ENCODE measurements at places on chromosomes 12 and 14.

DNA sequence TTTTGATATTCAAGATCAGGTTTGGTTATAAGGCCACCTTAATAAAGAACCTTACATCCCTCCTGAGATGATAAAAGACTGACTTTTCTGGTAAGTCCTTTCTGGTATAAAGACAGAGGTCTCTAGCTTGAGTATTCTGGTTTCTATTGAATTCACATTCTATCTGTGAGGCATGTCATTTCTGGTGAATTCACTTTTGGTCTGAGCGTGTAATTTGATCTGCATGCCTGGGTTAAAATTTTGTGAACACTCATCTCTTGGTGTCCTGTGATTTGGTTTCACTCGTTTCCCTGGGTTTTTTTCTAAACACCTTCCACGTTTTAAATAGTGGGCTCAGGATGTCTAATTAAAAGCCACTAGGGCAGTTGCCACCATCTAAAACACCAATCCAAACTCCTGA is 12.2 kb downstream of the EIF5 start:
- no peak for DNase-seq

DNA sequence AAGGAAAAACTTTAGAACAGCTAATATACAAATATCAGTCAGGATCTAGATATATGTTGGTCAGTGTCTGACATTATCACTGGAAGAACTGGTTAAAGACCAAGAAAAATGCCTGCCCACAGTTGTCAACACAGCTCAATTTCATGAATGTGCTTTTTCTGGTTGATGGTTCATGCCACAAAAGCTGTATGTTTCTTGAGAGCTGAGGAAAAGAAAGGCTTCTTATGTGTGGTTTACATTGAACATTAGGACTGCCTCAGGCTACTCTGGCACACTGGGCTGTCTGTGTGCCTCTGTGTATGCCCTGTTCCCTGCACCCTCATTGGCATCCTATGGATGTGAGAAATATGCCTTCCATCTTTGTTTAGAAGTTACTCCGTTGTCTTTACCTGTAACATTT is 218.8 kb upstream of the RGS6 start:
- DNase-seq: no peak

DNA sequence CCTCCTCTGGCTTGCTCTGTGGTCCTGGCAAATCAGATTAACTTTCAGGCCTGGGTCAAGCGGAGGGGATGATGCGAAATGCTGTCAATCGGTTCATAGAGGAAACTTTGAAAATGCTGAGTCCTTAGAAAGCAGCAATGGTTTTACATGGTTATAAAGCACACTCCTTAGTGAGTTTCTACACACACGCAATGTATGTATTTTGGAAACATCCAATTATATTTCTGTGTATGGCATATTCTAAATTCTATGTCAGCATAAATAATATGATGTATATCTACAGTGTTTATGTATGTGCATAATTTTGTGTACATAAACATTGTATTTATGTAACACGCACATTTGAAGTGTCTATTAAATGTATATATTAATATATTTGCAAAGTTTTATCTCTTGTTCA is 118.0 kb upstream of the ARID2 start:
- DNase-seq: no peak

- DNase-seq: no peak
Measured at GRCh38 chr12:105396983-105397382, 66.5 kb downstream of the C12orf75 start.

DNA sequence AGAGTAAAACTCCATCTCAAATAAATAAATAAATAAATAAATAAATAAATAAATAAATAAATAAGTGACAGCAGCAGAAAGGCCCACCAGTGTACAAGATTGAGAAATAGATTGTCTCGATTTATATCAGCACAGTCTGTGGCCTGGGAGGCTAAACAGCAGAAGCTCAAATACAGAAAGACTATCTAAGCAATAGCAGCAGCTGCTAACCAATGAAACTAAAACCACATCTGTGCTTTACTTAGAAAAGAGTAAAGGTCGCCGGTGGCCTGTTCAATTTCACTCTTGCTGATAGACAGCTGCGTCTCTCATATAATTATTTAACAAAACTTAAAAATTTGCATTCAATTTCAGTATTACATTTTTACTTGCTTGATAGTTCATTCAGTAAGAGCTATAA is 325.7 kb downstream of the CEP128 start:
- no peak for DNase-seq

DNA sequence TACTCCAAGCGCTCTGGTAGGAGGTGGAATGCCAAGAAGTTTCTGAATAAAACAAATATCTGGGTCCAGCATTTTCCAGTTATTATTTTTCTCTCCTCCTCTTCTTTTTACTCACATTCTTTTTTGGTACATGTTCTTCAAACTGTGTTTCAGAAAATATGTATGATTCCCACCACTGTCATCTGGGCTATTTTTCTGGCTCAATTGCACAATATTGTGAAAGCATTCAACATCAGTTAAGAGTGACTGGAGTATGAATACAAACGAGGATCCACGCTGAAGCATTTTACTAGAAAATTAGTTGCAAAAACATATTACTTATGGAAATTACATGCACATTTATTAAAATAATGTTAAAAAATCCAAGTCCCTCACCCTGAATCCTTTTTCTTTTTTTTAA is 61.5 kb downstream of the KCNMB4 start:
- no peak for DNase-seq

GRCh38 chr12:15752785-15753184 is 36.4 kb downstream of the EPS8 start:
- DNase-seq: no peak

GRCh38 chr14:42391146-42391834 is 784.6 kb downstream of the LRFN5 start:
- no peak for DNase-seq

DNA sequence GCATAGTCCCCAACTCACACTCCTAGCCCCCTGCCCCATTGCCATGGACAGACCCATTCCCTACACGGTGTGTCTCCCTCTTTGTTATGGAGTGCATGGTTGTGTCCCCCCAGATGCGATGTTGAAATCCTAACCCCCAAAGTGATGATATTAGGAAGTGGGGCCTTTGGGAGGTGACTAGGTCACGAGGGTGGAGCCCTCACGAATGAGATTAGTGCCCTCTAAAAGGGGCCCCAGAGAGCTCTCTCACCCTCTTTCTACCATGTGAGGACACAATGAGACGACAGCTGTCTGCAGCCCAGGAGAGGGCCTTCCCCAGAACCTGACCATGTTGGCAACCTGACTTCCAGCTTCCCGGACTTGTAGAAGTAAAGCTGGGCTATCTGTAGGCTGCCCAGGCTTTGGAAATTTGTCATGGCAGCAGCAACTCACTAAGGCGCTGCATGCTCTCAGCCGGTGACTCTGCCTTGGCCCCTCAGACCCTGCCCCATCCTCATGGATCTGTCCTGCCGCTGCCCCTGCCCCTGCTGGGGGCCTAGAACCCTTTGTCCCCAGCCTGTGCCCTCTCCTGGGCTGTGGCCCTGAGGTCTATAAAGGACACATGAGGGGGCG is 318.1 kb upstream of the RTL1 start:
- DNase-seq: no peak

DNA sequence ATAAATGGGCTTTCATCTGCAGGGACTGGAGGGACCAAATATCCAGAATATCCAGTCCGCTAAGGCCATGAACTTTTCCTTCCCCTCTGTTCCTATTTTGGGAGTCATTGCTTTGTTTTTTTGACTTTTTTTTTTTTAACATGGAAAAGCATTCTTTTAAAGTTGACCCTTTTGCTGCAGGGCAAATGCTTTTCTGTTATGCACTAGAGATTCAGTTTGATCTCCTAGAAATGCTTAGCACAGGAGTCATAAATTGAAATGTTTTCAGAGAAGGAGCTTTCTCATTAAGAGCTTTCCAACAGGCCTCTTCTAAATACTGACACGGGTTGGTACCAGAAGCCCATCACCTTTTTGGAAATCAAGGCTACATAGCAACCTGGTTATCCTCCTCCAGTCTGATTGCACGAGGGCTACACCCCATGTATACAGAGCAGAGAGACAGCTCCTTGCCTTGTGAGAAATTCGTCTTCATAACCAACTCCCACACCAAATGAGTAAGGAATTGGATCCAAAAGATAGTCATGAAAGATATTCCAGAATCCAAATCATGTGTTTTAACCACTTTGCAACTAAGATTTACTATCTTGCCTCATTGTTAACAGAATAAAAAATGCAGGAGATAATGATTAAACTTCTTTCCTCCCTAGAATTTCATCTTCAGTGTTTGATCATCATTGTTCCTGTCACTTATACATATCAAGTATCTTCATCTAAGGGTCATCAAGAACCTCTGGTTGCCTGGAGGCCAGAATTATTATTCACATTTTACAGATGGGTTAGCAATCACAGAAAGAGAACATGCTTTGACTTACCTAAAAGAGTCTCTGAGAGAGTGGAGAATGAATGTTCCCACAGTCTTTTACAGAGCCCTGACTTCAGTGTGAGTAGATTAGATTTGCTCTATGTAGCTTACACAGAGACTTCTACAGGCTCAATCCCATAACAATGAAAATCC is 389.4 kb downstream of the ZFP36L1 start:
- no peak for DNase-seq

- DNase-seq: no peak
Measured at GRCh38 chr12:43283206-43283605, 268.8 kb downstream of the ADAMTS20 start.

GRCh38 chr12:202081-202731 is 11.8 kb downstream of the SLC6A12 start:
- no peak for DNase-seq

- peak; percentile 53 for DNase-seq
Measured at GRCh38 chr14:58808828-58809227, 171.1 kb downstream of the DACT1 start.

GRCh38 chr12:12954878-12955625 is 3.1 kb upstream of the GPRC5D start:
- DNase-seq: no peak

- DNase-seq: peak; percentile 88
Measured at GRCh38 chr14:24861083-24861630, 188.8 kb downstream of the STXBP6 start.

- DNase-seq: no peak
Measured at GRCh38 chr14:36946872-36947271, 225.5 kb downstream of the SLC25A21 start.

GRCh38 chr12:104155711-104156555 is 17.9 kb upstream of the NFYB start:
- DNase-seq: no peak

- no peak for DNase-seq
Measured at GRCh38 chr12:122918827-122919226, 22.9 kb upstream of the VPS37B start.

DNA sequence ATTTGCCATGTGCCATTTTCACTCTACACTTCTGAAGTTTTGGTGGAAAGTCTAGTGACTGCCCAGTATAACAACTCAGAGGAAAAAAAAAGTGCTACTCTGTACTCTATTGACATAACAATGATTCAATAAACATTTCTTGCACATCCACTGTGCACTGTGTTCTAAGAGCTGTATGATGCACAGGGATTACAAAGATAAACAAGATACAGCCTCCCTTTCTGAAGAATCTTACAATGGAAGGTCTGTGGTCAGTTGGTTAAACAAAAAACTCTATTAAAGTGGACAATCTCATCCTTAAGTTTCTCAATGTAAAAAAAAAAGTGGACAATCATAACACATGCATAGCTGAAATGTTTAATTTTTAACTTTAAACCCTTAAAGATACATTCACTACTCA is 105.7 kb upstream of the RASSF8 start:
- no peak for DNase-seq

- no peak for DNase-seq
Measured at GRCh38 chr12:84128117-84128991, 784.2 kb downstream of the SLC6A15 start.

DNA sequence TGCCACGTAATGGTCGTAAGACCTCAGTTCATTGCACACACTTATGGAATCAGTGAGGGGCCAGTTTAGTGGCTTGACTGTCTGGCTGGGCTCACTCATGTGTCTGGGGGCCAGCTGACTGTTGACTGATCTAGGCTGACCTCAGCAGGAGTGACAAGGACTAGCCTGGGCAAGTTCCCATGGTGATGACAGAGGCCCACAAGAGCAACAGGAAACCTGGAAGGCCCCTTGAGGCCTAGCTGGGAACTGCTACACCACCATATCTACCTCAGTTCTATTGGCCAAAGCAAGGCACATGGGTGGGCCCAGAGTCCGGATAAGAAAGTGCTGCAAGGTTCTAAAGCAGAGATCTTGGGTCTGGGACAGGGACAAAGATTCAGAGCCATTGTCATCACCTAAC is 21.3 kb upstream of the RFLNA start:
- peak; percentile 52 for DNase-seq
